Activated CD8-positive, alpha-beta T cell treated with anti-CD3 and anti-CD28 coated beads for 36 hours (primary cell): ENCODE measurements at places on chromosomes 3 and 15. TPM values are rescaled to one million over a fixed set of nuclear protein-coding genes. Genes with fewer than 3 reads are reported as not detected.
A peak's percentile ranks its signal among the peaks of the same experiment; 100 is the strongest.

- DNase-seq, result peak; percentile 86
Observed at GRCh38 chr3:196528639-196529233, 13.6 kb upstream of the SMCO1 start.

DNA sequence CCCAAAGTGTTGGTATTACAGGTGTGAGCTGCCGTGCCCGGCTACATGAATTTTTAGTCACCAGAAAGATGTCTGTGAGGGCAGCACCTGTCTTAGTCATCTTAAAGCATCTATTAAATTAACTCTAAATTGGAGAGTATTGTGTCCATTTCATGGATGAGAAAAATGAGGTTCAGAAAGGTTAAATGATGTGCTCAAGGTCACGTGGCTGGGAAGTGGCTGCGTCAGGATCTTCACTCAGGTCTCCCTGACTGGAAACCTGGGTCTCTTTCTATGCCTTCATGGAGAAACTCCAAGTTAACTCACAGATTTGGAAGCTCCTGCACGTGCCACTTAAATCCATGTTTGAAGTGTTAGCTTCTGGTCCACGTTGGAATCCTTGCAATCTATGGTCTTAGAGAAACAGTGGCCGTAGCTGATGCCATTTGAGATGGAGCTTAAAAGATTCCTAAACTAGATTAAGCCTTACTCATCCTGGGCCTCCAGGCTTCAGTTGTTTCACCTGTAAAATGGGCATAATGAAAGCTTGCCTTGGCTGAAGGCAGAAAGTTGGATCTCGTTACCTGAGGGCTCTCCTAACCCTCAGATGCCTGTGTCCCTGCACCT, 5.2 kb upstream of the TMEM40 start:
- DNase-seq, result no peak

Gene FES
- total RNA-seq, result 4.1 TPM

DNA sequence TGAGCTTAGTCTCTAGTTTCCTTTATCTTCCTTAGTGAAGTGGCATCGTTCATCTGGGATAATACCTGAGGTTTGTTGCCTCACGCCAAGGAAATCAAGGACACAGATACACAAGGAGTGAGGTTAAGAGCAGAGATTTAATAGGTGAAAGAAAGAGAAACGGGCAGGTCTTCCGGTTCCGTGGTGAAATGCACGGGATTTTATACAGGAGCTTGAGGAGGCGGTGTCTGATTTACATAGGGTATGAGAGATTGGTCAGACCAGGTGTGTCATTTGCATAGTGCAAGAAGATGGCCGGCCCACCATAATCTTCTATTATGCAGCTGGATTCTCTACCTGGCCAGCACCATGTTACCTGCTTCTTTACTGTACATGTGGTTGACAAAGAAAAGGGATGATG, 17.2 kb downstream of the ARRDC4 start:
- no peak for DNase-seq

- DNase-seq, result no peak
Observed at GRCh38 chr3:31841515-31841914, 139.5 kb downstream of the OSBPL10 start.

DNA sequence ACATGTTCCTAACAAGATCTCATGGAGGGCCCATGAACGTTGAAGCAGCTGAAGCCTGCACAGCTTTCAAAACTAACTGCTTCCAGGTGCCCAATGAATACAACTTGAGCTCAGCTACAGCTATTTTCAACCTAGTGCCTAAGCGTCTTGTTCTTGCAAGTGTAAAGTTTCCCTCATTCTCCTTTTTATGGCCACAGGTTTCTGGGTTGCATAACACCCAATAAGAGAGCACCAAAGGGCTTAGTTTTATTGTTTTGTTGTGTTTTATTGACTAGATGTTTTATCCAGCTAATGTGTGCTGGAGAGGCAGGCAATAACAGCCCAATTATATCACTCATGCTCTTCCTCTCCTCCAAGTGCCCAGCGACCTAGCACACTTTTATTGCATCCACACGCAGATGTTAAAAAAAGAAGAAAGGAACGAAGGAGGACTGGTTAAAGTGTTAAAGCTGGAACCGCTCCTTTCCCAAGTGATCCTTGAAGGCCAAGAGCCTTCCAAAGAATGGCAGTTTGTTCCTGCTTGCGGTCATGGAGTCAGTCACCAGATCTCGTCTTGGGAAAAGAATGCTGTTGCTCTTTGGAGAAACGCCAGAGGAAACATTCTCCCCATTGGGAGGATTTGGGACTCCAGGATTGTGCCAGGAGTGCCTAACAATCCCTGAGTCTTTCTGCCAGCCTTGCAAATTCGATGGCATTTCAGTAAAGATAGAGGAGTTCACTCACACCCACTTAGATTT, 156.9 kb downstream of the MEX3B start:
- no peak for DNase-seq

GRCh38 chr3:64388886-64389285, 163.6 kb upstream of the PRICKLE2 start:
- DNase-seq, result no peak

Gene PAQR9
- not detected for total RNA-seq

Gene GDPGP1
- total RNA-seq, result 5.2 TPM

Gene MYL3
- total RNA-seq, result not detected

- no peak for DNase-seq
Observed at GRCh38 chr15:38843736-38844590, 279.3 kb upstream of the RASGRP1 start.

DNA sequence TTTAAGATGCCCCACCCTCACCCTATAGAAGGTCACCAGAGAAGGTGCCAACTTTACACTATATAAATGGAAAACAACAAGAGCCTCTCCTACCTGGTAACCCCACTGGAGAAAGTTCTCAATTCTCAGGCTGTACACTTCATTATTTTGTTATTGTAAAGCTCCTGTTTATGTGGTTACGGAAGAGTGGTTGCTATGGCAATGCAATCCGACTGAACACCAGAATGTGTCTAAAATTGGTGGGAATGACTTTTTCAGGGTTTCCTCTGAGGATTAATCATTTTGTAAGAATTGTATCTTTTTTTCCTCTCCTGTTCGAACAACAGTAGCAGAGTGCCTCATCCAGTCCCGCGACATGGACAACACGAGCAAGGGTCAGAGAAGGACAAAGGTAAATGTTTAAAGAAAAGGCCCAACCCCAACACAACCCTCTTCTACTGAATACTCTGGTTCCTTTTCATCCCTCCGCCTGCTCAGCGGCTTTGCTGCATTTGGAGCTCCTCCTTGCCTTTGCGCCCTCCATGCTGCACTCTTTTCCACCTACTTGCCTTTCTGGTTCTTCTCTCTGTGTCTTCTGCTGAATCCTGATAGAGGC, 45.3 kb downstream of the DGKG start:
- no peak for DNase-seq
